ENCODE measurements at places on chromosomes 7 and 10.

GRCh38 chr7:1301054-1301881 lies 68.6 kb downstream of the UNCX start:
- no peak for DNase-seq

- no peak for DNase-seq
Observed at GRCh38 chr7:109235316-109235715, 665.6 kb downstream of the DNAJB9 start.

DNA sequence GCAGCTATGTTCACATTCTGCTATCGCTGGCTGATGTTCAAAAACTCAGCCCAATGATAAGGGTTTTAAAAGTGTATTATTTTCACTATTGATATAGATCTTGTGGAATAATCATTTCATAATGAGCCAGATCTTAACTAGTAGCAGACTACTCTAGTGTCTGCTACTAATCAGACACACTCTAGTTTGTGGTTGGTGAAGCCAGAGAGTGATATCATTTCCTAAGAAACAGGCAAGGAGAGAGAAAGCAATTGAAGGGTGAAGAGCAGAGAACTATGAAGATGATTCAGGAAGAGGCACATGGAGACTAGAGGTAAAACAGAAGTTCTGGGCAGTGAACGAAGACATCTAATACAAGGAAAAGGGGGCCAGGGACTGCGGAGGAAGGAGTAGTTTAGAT lies 58.2 kb upstream of the BET1 start:
- no peak for DNase-seq

- DNase-seq: peak; percentile 50
Observed at GRCh38 chr7:43583424-43584194, 701 bp downstream of the STK17A start.

- DNase-seq: no peak
Observed at GRCh38 chr10:79938728-79939406, 10.0 kb downstream of the SFTPD start.

DNA sequence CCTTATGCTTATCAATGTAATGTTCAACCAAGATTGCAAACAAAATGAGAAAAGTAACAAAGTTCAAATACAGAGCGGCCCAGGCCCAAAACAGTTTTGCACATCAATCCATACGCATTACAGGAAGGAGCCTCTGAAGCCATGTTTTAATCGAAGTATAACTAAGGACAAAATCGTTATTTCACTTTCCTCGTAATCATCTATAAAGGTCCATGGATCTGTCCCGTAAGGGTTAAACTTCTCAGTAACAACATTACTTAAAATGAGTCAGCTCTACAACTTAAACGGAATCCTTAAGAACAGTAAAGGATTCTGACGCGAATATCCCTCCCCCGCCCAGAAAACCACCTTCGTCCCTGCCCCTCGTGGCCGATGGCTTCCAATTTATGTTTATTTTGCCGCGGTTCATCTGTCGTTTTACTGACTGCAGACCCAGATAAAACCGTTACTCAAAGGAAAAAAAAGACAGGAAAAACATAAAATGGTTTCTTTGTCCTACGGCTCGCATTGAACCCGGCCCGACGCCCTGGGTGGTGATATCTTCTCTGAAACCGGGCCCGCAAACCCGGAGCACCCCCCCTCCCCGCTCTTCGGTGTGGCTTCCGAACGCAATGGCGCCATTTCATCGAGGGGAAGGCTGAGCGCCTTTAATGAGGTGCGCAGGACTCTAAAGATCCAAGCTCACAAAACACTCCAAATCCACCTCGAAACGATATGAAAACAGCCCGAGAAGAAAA lies 1.1 kb downstream of the HNRNPA2B1 start:
- peak; percentile 59 for DNase-seq

GRCh38 chr10:62015994-62016393 lies 114.5 kb downstream of the ARID5B start:
- DNase-seq: no peak

DNA sequence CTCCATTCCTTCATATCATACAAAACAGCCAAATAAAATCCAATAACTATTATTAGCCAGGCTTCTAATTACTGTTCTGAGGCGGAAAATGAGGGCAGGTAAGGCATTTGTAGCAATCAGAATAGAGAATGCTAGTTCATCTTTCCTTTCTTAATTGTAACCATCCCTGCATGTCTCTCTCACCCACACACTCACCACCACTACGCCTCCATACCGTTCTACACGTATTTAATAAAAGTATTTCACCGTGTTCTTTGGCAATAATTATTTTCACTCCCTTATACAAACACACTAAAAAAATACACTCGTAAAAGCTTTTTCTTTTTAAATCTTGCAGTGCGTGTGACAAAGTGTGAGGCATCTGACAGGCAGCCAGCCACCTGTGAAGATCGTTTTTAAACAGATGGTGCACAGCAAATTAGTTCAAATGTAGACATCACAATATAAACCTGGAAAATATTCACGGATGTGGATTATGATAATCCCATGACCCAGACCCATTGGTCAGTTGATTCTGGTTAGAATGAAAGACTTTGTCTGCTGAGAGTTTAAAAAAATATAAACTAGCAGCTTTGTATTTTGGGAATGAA lies 653.6 kb downstream of the REEP3 start:
- DNase-seq: no peak

DNA sequence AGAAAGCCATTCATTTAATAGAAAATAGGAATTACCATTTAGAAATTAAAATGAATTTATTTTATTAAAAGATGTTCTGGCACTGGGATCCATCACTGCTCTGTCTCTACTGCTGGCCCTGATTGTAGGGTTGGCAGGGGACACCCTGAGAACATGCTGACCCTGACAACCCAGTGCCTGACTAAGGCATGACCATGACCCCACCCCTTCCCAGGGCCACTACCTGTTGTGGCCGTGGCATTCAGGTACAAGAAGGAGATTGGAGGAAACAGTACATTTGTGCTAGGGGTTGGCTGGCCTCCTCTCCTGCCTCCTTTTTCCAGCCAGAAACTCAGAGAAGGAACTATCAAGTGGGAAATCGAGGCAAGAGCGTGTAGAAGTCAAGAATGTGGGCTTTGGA lies 197.0 kb upstream of the ZMIZ1 start:
- no peak for DNase-seq

DNA sequence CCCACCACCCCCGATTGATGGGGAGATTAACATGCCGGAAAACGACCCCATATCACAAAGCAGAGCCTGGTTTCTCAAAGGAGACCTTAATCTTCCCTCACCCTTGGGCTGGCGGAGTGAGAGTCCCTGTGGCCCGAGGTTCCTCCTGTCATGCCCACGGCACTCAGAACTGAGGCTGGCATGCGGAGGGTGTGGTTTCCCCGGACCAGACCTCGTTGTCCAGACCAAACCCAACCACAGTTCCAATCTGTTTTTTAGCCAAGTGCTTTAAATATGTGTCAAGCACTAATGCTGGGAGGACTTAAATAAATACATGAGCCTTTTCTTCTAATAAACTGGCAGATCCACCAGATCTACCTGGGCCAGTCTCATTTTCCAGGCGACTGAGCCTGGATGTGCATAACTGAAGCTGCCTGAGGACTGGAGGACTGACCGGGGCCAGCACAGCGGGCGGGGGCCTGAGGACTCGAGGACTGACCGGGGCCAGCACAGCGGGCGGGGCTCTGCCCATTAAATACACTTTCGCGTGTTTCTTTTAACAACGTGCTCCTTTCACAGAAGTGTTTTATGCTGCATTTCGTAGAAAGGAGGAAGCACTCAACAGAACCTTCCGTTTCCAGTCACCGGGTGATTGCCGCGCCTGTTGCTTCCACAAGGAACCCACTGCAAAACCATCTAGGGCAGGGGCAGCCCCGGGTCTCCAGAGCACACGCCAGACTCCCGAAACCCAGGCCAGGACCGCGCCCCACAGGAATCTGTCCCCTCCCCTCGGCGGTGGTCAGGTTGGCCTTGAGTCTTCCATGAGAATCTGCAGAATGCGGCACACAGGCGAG lies 334.6 kb downstream of the PTPRN2 start:
- DNase-seq: no peak

DNA sequence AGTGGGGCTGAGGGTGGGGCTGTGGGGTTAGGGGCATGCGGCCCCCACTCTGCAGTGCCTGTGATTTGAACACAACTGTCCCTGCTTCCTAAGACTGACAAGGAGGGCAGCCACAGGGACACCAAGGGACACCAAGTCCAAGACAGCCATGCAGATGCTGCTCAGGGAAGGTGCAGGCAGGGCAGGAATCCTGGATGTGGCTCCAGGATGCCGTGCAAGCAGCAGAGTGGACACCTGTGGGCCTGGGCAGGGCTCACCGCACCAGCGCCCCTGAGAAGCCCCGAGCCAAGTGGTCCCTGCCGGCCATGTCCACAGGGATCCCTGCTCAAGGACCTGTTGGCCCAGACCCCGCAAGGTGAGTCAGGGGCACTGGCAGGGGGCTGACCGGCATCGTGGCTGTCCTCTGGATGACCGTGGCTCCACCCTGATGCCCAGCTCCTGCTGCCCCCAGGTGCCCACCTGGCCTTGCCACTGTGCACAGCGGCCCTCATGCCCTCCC lies 58.5 kb downstream of the STK32C start:
- no peak for DNase-seq

DNA sequence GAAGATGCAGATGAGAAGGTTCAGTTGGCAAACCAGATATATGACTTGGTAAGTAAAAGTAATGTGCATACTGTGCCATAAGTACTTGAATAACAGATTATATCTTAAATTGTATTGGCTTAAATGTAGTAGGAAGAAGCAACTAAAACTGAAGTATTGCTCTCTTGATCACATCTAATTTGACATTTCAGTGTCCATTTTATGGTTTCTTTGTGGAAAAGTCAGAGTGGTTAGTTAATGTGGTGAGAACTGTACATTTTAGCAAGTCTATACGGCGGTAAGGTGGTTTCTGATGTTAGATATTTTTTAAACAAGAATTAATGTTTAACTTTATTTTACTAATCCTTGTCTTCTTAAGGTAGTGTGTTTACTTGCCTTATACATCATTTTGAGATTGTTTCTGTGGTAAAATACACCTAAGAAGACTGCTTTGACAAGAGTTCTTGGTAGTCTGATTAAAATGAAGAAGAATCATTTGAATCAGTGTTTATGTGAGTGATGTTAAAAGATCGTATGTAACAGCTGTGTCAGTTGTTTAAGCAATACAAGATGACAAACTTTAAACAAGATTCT lies 5.1 kb downstream of the ING3 start:
- no peak for DNase-seq

DNA sequence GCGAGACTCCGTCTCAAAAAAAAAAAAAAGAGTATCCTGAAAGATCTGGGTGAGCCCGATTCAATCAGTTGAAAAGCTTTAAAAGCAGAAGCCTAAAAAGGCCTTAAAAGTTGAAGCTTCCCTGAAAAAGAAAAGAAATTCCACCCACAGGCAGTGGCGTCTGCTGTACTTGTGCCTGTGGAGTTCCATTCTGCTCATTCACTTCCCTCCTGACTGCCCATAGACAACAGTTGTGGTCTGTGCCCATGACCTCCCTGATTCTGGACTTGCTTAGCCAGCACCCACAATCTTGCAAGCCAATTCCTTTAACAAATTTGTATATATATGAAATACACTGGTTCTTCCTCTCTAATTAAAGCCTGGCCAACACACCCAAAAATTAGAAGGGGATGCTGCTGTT lies 141.7 kb downstream of the DLG5 start:
- no peak for DNase-seq

- DNase-seq: peak; percentile 82
Observed at GRCh38 chr10:103542764-103543616, 49.5 kb downstream of the NEURL1 start.

- no peak for DNase-seq
Observed at GRCh38 chr10:98878418-98878817, 357.2 kb downstream of the HPSE2 start.

GRCh38 chr10:34319197-34319846 lies 495.8 kb downstream of the PARD3 start:
- no peak for DNase-seq

GRCh38 chr7:11830582-11831155 lies 1.3 kb downstream of the THSD7A start:
- peak; percentile 19 for DNase-seq

All from GM23338 (cell line).